ENCODE measurements at places on chromosomes 6 and 20.

DNA sequence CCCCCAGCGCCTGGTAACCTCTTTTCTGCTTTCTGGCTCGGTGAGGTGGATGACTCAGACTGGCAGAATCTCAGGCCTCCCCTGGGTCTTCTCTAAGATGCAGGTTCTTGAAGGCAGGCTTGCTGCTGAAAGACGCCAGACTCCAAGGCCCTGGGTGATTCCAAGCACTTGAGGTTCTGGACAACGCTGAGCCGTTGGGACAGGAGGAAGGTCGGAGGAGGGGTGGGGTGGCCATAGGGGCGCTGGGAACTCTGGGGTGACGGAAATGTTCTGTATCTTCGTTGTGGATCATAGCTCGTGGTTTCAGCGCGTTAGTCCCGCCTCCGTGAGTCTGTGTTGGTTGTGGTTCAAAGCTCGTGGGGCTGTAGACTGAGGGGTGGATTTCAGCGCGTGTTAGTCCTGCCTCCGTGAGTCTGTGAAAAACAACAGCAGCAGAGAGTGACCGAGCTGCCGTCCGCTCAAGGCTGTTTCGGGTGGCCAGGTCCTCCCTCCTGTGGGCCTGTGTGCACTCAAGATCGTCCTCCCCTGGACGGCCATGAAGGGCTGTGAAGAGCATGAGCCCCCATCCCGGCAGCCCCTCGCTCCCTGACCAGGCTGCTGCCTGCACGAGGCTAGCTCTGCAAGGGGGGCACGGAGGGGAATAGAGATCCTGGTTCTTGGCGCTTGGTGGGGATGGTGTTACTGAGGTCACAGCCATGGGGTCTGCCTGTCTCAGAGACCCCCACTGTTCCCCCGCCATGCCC lies 7.7 kb downstream of the NTSR1 start:
- DNase-seq, result no peak

GRCh38 chr20:1294497-1294896 lies 28.4 kb downstream of the SNPH start:
- no peak for DNase-seq

GRCh38 chr6:82875573-82876185 lies 190.0 kb downstream of the UBE3D start:
- no peak for DNase-seq

GRCh38 chr6:105035299-105035698 lies 78.4 kb downstream of the LIN28B start:
- DNase-seq, result no peak

DNA sequence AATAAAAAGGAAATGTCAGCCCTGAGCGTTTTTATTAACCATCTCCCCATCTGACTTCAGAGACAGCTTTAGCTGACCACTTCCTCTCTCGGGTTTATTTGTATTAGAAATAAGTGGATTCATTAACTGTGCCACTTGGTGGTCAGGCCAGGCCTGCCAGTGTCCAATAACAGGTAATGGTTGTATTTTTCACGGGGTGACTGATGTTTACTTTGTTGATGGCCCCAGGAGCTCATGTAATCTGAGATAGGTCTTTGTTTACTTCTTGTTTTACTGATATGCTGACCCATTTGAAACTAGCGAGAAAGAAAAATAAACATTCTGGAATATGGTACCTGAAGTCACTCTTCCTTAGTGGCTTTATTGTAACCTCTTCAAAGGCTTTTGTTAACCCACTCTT lies 504.3 kb upstream of the SLC35B3 start:
- DNase-seq, result no peak

DNA sequence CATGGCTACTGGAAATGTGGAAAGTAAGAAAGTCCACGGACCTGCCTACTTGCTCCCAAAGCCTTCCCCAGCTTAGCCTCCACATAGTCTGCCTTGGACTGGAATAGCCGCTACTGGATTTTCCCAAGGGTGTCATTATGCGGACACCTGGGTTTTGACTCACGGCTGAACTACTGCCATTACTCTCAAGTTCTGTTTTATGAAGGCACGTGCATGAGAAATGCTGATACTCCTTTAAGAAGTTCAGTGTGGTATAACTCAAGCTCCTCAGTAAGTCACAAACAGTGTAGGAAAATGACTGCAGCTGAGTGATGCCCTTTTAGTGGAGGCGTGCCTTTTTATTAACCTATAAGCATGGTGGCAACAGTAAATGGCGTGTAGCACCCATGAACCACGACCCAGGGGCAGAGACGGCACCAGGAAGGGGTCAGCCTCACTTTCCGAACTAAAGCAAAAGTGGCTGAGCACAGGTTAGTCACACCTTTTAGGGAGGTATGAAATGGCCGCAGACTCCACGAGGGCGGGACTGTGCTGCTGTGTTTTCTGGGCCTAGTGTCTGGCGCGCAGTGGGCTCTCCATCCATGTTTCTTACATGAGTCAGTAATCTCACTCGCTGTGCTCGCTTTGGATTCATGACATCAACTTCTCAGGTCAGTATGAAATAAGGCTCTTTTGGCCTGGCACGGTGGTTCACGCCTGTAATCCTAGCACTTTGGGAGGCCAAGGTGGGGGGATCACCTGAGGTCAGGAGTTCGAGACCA lies 23.9 kb downstream of the PSMG4 start:
- DNase-seq, result no peak

GRCh38 chr6:208364-208763 lies 83.9 kb upstream of the DUSP22 start:
- no peak for DNase-seq

DNA sequence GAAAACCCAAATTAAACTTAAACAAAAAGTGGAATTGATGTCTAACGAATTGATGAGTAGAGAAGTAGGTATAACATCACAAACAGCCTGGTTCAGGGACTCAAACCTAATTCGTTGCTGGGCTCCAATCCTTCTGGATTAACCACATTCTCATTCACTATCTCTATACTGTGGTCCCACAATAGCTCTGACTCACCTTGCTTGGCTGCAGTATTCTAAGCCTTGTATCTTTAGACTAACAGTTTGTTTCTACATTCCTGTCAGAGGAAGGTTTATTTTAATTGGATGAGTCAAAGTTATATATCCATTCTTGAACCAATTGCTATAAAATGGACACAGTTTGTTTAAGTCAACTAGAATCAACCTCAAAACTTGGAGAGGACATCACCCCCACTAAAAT lies 530.5 kb upstream of the PTCHD4 start:
- DNase-seq, result no peak

- no peak for DNase-seq
These were observed 193.5 kb downstream of the LRFN2 start for GRCh38 chr6:40393641-40394040.

DNA sequence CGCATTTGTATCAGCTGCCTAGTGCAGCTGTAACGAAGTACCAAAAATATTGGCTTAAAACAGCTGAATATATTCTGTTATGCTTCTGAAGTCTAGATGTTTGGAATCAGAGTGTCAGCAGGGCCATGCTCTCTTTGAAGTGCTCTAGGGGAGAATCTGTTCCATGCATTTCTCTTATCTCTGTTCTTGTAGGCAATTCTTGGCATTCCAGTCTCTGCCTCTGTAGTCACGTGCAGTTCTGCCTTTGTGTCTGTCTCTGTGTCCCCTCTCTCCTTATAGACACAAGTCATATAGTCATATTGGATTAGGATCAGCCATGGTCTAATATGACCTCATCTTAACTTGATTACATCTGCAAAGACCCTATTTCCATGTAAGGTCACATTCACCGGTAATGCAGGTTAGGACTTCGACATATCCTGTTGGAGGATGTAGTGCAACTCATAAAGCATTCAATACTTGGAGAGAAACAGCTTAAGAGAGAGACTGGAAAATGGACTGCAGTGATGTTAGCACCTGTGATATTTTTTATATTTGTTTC lies 18.6 kb downstream of the FAM83B start:
- DNase-seq, result no peak

Measured in esophagus squamous epithelium (tissue), 5 donors.